NCI-H1694 (cell line): ENCODE measurements at places on chromosomes 16 and 17.

DNA sequence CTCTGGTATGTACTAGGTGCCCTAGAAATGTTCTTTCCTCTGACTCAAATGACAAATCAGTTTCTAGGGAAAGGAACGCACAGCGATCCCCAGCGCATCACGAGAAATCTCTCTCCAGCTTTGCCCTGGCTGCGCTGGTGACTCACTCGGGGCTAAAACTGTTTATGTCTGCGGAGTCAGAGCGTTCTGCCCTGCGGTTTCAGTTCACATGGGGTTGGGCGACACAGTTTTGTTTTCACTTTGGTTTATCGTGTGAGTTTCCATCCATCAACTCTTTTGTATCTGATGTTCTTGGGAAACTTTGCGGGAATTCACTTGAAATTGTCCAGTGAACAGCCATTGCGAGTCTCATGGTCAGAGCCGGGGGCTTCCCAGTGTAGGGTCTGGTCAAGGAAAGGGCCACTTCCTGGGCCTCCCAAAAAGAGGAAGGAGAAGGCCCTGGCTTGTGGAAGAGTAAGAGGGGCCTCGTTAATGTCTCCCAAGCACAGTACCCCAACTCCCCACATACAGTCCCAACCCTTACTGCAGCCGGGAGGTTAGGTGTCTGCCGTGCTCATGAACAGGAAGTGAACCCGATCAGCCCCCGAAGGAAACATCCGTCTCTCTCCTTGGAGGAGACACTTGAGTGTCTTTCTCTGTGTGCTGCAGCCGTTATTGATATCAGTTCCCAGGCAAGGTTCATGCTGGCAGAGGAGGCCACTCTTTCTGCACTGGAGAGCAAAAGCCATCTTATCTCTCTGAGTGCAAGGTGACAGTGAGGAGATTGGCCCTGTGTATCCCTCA is 643.2 kb downstream of the WWOX start:
- no peak for DNase-seq

GRCh38 chr16:5005916-5006315 is 27.8 kb downstream of the NAGPA start:
- no peak for DNase-seq

DNA sequence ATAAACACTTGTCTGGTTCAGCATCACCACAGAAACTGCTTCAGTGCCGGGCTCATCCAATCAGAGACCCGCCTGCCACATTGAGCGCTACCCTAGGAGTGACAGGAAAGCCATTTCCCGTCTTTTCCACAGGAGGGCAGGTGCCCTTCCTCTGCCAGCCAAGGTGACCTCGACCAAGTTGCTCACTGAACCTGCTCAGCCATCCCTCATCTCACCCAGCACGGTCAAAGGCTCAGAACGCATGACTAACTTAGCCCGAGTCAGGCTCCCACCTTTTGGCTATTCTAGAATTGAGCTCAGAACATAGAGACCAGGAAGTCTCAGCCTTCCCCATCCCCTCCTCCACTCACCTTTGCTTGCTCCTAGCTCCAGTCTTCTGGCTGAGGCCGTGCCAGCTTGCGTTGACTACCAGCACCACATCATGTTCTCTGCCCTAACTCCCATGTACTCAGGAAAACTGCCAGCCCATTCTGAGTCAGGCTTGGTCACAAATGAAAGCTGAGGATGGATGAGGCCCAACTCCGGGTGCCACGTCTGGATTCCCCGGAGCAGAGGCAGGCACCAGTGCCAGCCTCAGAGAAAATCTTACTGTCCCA is 15.6 kb downstream of the MRPS23 start:
- DNase-seq: no peak

- no peak for DNase-seq
These were observed 21.3 kb upstream of the PIK3R6 start for GRCh38 chr17:8888704-8889302.

- DNase-seq: no peak
These were observed 21.3 kb downstream of the C16orf74 start for GRCh38 chr16:85729452-85730185.

DNA sequence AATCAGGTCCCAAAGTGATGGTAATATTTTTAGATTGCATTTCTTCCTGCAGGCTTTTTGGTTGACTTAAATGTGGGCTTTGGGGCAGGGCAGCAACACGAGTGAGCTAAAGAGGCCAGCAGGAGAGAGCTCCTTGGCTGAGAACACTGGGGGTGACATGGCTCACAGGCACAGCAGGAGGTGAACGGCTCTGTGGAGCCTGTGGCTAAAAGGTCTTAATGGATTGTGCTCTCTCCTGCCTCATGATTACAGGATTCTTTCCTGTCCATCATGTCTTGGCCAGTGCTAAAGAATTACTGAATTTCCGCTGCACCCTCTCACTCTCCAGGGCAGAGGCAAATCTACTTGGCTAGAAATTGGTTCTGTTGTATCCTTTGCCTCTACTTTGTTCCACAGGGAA is 366.6 kb downstream of the HS3ST4 start:
- DNase-seq: no peak

DNA sequence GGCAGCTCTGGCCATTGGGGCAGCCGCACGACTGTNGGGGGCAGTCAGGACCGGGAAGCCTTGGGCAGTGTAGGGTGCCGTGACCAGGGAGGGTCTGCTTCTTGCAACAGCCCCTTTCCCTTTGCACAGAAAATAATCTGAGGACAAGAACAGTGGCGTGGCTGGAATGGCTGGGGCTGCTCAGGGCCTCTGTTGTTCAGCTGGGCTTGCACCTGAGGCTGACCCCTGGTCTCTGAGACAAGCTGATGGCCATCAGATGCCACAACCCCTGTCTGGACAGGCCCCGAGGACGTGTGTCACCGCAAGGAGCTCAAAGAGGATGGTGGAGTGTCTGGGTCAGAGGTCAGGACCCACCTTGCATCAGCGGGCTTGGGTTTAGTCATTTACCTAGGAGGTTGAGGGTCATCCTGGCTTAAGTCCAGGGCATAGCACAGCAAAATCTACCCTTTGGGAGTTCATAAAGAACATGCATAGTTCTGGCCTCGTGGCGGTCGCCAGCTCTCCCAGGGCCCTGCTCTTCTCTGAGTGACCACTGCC is 46.9 kb downstream of the METRNL start:
- no peak for DNase-seq

DNA sequence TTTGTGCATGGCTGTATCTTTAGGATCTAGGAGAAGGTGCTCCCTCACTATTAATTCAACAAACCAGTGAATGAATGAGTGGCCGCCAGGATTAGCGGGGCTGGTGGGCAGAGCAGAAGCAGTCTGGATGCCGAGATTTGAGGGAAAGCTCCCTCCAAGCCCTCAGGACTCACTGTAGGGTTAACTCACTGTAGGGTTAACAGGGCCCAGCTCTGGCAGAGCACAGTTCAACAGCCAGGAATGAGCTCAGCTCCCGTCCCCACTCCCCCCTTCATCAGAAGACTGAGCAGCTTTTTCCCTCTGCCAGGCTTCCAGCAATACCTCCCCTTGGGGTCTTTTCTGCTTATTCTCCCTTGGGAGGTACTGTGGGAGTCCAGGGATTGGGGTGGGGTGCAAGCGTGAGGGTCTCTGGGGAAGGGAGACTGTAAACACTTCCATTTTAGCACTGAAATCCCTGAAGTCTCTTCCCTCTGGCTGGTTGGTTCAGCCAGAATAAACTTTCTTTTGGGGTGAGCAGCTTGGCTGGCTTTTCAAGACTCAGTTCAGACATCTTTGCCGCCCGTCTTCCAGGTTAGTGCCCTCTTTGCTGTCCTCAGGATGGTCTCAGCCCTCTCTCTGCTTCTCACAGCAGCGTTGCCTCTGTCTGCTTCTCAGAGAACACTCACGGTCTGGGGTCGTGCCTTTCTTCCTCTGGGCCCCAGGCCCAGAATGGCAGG is 53.7 kb upstream of the WSB1 start:
- DNase-seq: no peak

- DNase-seq: no peak
These were observed 169.0 kb upstream of the ZFHX3 start for GRCh38 chr16:73216932-73217331.

DNA sequence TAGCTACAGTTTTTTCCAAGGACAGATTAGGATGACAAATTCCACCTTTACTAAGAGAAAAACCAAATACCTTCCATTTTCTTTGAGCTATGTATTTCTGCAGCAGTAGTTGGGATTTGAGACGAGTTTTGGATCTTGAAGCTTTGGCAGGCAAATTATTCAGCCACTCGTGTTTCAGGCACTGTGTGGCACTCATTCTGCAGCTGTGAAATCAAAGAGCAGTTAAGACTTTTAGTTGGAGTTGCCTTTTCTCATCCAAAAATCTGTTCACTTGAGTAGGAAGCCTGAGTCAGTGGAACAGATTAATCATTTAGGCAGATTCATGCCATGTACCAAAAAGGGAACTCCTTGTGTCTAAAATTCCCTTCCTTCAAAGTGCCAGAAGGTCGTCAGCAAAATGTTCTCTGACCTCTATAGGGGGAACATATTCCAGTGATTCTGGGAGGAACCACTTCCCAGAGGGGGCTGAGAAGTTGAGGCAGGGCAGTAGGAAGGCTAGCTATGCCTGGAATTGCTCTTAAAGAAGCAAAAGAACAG is 20.1 kb downstream of the ORC6 start:
- DNase-seq: no peak

- no peak for DNase-seq
These were observed 11.3 kb downstream of the CORO7 start for GRCh38 chr16:4404967-4405696.
